ENCODE measurements at places on chromosomes 3 and 15.

- DNase-seq, result no peak
Observed at GRCh38 chr3:106058475-106058874, 189.7 kb upstream of the CBLB start.

DNA sequence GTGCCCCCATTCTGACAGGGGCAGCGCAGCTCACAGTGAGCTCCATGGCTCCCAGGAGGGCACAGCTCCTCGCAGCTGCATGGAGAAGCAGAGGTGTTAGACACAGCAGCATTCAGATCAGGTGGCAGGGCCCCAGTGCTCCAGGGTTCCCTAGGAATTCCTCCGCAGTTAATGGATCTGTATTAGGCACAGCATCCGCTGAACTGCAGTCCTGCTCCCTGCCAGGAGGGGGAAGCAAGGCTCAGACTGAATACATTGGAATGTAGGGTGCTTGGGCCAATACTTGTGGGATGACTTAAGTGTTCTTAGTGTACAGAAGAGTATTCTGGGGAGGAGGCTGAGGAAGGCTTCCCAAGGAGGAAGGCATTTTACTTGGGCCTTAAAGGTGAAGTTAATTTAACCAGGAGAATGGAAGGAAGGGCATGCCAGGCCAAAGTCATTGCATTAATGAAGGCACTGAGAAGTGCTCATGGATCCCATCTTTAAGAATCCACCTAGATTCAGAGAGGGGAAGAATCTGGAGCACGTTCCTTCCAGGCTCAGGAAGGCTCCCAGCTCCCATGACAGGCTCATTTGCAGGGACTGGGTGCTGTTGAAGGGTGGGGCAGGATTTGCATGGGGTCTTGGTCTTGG, 111.6 kb downstream of the RAB11A start:
- no peak for DNase-seq

GRCh38 chr15:70198441-70199123, 100.9 kb upstream of the TLE3 start:
- no peak for DNase-seq

DNA sequence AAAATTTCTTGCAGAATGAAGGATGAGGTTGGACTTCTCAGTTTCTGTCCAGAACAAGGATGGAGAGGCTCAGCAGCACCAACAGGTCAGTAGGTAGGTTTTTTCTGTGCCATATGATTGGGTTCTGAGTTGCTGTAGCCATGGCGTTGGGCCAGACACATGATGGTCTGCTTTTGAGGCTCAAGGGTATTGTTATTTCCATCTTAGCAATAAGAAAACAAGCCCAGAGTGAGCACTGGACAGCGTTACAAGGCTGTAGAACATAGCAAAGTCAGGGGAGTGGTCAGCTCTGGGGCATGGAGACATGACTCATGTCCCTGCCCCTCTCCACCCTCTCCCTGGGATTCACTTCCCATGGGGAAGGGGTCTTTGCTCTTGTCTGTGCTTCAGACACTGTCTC, 137.6 kb upstream of the TOPAZ1 start:
- DNase-seq, result no peak

DNA sequence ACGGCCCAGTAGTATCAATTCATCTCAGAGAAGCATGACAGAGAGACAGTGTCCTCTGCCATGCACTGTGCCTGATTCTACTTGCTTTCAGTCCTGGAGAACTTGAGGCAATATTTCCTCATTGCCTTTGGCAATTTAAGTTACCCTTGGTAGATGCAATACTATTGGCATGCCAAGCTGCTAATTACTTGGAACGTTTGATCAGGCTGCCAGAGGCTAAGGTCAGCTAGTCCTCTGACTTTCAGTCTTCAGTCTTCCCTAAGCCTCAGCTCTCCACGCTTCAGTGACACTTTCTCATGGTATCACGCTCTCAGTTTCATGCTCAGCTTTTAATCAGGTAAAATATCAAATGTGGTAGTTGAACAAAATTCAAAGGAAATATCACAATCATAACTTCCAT, 13.1 kb upstream of the OSBPL11 start:
- DNase-seq, result no peak

DNA sequence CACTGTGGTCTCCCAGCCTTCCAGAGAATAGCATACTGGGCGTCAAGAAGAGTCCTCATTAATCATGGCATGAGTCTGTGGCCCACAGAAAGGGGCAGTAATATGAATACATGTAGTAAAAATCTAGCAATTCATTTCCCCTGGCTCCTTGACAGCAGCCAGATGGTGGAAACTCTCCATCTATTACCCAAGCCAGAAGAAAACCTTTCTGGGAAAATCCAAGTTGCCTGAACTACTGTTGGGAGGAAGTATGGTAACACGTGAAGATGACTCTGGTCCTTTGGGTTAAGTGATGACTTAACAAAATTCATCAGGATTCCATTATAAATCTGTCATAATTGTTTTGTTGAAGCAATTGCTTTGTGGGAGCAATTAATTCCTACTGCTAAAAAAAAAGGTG, 530.5 kb downstream of the FHIT start:
- no peak for DNase-seq

DNA sequence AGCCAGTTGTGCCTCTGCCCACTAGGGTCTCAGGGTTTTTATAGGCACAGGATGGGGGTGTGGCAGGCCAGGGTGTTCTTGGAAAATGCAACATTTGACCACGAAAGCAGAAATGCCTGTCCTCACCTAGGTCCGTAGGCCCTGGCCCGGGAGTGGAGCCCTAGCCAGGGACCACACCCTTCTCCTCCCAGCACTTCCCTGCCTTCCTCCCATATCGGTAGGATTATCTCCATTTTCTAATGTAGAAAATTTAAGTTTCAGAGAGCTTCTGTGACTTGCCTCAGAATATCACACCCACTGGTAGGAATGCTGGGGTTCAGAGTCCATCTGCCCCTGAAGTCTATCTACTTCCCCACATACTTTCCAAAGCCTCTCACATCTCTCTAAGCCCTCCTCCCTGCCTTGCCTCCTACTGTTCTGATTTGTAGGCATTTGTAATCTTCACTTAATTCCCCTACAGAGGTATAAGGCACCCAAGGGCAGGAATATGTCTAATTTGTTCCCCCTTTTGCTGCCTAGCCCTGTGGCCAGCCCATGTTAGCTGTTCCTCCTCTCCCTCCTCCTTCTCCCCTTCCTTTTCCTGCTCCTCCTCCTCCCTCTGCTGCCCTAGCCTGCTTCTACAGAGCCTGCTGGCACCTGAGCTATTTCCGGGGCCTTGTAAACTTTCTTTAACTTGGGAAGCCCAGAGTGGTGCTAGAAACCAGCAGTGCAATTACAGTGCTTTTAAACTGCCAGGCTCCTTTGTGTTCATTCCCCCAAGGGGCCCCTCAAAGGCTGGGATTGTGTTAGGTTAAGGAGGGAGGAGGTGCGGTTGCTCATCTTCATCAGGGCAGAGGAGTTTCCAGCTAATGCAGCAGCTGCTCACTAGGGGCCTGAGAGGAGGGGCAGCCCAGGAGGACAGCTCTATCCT, 71.1 kb downstream of the MRPL46 start:
- DNase-seq, result no peak

DNA sequence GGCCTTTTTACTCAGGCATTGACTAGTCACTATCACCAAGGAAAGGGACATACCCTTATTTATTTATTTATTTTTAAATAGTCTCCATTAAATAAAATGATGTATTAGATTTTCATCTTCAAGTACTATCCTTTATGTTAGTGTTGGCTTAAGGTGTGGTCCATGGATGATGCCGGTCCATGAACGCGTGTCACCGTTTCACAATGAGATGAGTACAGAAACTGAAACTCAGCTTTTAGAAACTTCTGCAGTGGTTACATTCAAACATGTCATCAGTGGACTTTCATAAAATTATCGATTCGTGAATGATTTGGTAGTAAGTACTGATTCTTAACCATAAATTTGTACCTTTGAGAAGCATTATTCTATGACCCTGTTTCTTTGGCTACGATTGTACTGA, 166.6 kb downstream of the SATB1 start:
- DNase-seq, result no peak

DNA sequence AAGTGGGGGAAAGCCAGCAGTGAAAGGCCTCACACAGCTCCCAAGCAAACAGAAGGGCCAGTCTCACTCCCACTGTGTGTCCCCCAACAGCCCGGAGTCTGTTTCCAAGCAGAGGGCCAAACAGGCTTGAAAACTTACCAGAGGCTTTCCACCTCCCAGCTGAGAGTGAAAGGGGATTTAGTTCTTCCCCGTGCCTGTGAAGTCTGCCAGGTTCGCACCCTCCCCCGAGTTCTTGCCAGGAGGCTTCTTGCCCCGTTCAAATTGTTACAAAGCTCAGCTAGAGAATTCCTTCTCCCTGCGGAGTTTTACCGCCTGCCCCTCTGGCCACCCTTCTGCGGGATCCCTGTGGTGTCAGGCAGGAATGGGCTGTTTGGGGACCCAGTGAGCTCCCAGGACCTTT, 68.0 kb upstream of the WNT7A start:
- DNase-seq, result no peak

GRCh38 chr3:9780458-9780812, 10.7 kb upstream of the CAMK1 start:
- no peak for DNase-seq

GRCh38 chr15:41161736-41162135, 45.7 kb upstream of the INO80 start:
- no peak for DNase-seq

- DNase-seq, result no peak
Observed at GRCh38 chr3:79047581-79047980, 720.2 kb downstream of the ROBO1 start.

DNA sequence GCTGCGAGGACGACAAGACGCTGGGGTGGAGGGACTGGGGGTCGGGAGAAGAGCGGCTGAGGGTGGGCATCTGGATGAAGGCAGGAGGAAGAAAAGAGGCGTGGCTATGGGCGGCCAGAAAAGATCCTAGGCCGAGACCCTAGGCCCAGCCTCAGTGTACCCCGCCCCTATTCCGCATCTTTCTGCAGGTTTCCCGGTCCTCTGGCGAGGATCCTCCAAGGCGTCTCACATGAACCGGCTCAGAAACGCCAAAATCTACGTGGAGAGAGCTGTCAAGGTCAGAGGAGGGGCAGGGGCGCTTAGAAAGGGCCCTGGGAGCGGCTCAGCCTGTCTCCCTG, 340 bp downstream of the TTLL3 start:
- no peak for DNase-seq

GRCh38 chr15:51137024-51137423, 42.3 kb upstream of the TNFAIP8L3 start:
- DNase-seq, result no peak

DNA sequence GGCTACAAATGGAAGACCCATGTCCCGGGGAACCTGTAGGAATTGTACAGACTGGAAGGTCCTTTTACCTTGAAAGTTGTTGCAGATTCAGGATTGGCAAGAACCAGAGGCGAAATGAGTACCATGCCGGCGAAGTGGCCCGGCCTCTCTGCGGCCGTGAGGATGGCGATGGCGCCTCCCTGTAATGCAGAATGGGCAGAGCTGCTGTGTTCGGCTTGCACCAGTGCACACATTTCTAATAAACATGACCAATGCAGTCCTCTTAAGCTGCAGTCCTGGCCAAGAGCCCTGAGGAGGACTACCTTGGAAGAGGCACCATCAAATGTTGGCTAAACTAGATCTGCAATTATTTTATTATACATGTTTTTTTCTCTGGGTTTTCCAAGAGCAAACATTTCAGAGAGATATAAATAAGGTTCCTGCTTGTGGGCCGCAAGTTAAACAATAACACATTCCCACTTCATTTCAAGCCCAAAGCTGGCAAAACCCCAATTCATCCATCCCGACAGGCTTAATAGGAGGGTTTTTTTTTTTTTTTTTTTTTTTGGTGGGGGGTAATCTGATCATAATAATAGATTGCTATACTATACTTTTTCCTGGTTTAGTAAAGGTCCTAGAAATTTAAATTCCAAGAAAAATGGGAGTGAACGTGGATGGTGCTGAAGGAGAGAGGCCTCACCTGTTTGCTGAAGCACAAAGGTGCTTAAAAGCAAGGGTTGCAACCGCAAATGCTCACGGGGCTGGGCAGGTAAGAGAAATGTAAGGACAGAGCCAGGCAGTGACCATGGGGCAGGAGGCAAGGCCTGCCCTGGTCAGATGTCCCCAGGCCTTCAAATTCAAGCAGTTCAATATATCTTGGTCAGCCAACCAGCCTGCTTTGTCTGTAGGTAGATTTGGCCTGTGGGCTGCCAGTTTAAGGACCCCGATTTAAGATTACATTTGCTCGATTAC, 48.5 kb downstream of the ABTB1 start:
- no peak for DNase-seq

GRCh38 chr15:82135638-82136037, 89.8 kb upstream of the MEX3B start:
- DNase-seq, result no peak

- DNase-seq, result no peak
Observed at GRCh38 chr3:14322001-14322400, 80.4 kb upstream of the SLC6A6 start.

DNA sequence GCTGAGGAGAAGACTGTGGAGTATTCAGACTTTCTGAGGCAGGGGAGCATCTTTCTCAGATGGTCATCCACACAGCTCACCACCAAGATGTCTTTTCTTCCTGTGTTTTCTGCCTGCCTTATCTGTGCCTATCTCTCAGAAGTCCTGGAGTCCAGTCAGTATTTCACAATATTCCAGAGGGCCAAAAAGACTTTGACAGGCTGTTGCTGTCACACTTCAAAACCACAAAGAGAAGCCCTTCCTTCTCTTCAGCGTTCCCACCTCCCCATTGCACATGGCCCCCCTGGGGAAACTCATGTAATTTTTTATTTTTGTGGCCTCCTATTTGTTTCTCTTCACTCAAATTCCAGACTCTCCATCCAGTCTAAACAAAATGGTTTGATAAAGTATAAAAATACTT, 585.2 kb downstream of the EPHA3 start:
- no peak for DNase-seq

DNA sequence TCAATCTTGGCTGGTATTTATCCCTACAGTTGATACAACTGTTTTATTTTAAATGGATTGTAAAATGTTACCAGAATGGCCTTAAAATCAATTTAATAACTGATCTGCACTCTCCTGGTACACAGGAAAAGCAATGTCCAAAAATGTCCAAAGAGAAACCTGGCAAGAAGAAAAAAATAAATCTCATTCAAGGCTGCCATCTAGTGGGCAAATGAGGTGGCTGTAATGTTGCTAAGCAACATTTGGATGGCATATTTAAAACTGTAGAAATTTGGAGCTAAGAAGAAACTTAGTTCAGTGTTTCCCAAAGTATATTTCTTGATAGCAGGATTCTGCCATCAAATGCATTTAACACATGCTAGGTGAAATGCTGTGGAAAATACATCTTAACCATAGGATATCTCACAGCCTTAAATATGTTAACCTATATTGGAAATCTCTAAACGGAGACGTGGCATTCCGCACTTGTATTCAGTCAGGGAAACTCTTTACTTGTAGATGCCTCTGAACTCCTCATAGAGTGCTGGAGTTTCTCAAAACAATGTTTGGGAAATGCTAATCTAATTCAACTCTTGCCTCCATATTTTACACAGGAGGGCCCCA, 216.8 kb downstream of the ERC2 start:
- DNase-seq, result no peak

Measured in stimulated activated CD4-positive, alpha-beta T cell treated with anti-CD3 and anti-CD28 coated beads, Interleukin-15, amount 100 ng/mL, for 1 hour (primary cell).